ENCODE measurements at places on chromosomes 5 and 9.

DNA sequence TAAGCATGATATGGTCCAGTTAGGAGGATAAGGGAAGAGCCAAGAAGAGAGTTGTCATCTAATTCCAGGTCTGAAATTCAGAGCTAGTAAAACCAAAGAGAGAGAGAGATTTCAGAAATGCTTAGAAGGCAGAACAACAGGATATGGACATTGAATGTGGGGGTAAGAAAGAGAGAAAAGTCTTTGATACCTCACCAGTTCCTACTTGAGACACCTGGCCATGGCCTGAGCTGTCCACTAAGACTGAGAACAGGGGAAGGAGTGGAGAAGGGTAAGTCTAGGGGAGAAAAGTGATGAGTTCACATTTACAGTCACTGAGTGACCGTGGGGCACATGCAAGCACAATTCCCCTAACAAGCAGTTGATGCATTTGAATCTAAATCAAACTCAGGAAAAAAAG is 35.5 kb downstream of the TIMD4 start:
- no peak for DNase-seq

- DNase-seq: no peak
These were observed 1166.2 kb downstream of the MAT2B start for GRCh38 chr5:164671640-164672039.

GRCh38 chr5:174418809-174419539 is 305.4 kb upstream of the MSX2 start:
- no peak for DNase-seq

- no peak for DNase-seq
These were observed 49.9 kb downstream of the MVB12B start for GRCh38 chr9:126376311-126377175.

DNA sequence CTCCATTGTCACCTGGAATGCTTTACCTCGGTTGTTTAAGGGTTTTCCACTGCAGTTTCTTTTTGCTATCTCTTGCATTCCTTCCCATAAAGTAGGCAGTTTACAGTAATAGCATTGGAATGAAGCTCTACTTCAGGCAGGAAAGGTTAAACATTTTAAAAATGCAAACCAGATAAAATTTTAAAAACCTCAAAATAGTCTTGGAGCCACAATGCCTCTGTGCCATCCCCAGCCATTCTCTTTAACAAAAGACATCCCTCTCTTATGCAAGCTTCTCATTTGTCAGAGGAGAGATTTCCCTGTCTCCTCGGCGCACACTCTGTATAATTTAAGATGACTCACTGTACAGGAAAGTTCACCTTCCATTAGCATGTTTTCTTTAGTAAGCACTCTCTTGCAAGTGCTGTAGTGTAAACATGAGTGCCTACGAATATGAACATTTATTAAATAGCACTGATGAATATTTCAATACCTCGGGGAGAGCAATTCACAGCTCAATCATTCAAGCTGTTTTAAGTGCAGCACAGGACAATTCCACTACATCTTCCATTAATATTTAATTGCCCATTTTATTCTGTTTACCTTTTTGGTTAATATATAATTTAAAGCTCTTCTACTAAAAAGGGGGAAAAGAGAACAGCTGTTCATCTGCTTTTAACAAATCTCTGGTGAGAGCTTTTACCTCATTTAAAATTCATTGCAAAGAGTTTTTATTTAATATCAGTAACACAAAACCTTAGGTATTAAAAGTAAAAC is 343.6 kb downstream of the SPATA31D1 start:
- DNase-seq: no peak

Measured in naive thymus-derived CD8-positive, alpha-beta T cell (primary cell).